Esophagus (tissue), 2 donors: ENCODE measurements at places on chromosomes 2 and 18. TPM values are rescaled to one million over a fixed set of nuclear protein-coding genes. Genes with fewer than 3 reads are reported as not detected.

The MROH2A gene
- 0.99 TPM for polyA plus RNA-seq

The RUFY4 gene
- 0.28 TPM for polyA plus RNA-seq

The MDH1 gene
- 124 TPM for polyA plus RNA-seq

The ERLEC1 gene
- 10.8 TPM for polyA plus RNA-seq

The SCTR gene
- 0.13 TPM for polyA plus RNA-seq

The FLACC1 gene
- 0.27 TPM for polyA plus RNA-seq

The ALKAL2 gene
- 0.45 TPM for polyA plus RNA-seq

The ACADL gene
- polyA plus RNA-seq: 0.56 TPM
